Nucleus accumbens (tissue), 56 donors: ENCODE measurements at places on chromosomes 16 and 17.

GRCh38 chr17:7951143-7951792 is 19.3 kb downstream of the CNTROB start:
- no peak for DNase-seq

GRCh38 chr16:24010440-24011089 is 174.8 kb downstream of the PRKCB start:
- DNase-seq, result no peak

- DNase-seq, result no peak
These were observed 90.7 kb downstream of the WWP2 start for GRCh38 chr16:69852815-69853214.

- DNase-seq, result no peak
These were observed 86.1 kb downstream of the ZFHX3 start for GRCh38 chr16:72961863-72962262.

DNA sequence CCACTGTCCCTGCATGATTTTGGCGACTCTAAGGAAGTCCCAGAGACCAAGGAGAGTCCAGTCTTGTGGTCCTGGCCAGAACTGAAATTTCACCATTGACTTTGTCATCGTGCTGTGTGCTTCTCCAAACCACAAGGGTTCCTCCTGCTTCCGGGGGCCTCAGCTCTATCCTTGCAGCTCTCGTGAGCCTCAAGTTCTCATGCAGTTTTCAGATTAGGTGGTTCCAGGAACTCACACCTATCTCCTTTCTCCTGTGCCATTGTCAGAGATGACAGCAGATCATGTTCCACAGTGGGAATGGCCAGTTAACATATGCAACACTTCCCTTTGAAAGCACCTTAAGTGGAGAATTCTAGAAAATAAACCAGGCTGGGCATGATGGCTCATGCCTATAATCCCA is 97.9 kb upstream of the CRHR1 start:
- DNase-seq, result no peak

DNA sequence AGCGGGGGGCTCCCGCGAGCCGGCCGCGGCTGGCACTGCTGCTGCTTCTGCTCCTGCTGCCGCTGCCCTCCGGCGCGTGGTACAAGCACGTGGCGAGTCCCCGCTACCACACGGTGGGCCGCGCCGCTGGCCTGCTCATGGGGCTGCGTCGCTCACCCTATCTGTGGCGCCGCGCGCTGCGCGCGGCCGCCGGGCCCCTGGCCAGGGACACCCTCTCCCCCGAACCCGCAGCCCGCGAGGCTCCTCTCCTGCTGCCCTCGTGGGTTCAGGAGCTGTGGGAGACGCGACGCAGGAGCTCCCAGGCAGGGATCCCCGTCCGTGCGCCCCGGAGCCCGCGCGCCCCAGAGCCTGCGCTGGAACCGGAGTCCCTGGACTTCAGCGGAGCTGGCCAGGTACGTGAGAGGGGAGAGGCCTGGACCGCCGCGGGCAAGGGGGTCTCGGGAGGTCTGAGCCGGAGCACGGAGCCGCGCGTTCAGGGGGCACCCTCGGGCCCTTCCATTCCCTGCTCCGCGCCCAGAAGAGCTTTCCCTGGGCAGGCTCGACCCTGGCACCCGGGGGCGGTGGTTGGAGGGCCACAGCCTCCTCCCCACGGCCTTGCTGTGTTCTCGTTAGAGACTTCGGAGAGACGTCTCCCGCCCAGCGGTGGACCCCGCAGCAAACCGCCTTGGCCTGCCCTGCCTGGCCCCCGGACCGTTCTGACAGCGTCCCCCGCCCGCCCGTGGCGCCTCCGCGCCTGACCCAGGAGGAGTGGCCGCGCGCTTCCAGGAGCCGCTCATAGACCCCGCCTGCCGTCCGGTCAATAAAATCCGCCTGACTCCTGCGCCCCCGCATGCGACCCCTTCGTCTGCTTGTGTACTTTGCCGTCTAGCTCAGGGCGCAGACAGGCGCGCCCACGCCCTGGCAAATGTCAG is 591 bp downstream of the NPW start:
- no peak for DNase-seq

DNA sequence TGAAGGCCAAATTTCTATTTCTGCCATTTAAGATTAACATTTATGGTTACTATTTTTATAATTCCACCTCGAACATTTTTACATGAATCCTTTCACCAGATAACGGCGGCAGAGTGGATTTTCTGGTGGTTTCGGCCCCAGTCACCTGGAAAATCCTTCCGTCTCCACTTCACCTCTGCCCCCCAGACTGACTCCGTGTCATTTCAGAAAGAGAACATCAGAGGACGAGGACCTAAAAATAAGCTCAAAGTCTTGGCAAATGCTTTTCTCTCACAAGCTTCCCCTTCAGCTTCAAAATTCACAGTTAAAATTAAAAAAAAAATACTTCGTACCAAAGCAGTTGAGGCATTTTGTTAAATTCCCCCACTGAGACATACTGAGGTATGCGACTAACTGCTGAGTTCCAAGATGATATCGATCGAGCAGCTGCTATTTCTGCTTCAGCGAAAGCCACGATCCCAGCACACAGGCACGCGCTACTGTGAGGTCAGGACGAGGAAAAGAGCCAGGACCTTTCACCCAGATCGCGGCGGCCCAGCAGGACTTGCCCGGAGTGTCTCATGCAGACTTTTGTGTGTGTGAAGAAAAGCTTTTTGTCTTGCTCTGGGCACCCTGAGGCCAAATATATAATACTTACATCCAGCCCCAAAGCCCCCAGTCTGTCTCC is 36.8 kb downstream of the ASPA start:
- DNase-seq, result no peak

DNA sequence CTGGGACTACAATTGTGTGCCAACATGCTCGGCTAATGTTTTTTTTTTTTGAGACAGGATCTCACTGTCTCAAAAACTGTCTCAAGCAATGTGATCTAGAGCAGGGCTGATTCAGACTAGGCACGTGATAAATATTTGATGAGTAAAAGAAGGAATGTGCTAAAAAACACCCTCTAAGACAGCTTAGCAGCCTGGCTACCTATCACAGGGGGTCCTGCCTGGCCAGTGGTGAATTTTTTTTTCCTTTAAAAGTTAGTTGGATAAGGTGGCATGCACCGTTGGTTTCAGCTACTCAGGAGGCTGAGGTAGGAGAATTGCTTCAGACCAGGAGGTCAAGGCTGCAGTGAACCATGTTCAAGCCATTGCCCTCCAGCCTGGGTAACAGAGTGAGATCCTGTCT is 14.8 kb upstream of the GPATCH8 start:
- DNase-seq, result no peak
